ENCODE measurements at places on chromosomes 13 and 19.

DNA sequence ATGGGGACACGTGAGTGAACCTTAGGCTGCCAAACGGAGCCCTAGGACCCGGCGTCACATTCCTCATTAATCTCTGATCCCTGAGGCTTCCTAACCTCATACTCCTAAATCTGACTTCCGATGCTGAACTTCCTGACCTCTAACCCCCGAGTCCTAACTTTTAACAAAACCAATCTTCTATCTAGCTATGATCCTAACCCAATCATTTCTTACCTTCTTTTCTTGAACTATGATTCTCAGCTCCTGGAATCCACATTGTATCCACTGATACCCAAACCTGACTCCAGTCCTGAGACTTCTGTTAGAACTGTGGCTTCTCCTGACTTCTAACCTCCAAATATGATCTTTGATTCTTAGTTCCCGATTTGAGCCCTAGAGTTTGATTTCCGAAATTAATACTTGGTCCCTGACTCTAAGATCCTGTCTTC lies 447 bp downstream of the NFKBIB start:
- no peak for DNase-seq

GRCh38 chr13:97224544-97225300 lies 2.6 kb downstream of the MBNL2 start:
- peak; percentile 69 for DNase-seq

DNA sequence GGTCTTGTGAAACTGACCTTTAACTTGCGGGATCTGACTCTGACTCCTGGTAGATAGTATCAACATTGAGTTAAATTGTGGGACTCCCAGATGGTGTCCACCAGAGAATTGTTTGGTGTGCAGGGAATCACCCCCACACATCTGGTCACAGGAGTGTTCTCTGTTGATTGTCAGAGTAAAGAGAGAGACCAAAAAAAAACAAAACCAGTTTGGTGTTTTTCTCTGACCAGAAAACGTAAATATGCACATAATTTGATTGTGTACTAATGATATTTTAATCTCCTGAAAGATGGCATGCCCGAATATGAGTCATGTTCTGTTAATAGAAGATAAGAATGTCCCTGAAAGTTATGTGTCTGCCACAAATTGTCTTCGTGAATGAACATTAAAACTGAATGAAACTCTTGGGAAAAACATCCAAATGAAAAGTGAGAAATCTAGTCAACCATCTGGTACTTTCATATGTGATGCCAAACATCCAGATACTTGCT lies 118.5 kb upstream of the GPC6 start:
- DNase-seq, result no peak

GRCh38 chr13:38262211-38262610 lies 87.4 kb upstream of the UFM1 start:
- no peak for DNase-seq

- no peak for DNase-seq
Measured at GRCh38 chr19:3605770-3606169, 905 bp downstream of the TBXA2R start.

DNA sequence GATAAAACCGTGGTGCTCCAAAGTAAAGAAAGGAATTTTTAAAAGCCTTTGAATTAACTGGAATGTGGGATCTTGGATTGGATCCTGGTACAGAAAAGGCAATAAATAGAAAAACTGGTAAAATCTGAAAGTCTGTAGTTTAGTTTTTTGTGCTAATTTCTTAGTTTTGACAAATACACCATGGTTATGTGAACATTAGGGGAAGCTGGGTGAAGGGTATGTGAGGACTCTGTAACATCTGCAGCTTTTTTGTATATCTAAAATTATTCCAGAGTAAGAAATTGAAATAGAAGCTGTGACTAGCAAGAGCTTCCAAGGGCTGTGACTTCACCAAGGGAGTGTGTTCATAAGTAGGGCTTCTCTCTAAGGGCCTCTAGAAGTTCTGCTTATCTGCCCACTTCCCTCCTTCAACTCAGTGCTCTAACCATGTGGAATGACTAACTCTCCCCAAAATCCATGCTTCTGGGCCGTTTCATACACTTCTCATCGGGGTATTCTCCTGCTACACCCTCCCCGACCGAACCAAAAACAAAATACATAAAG lies 26.5 kb downstream of the ARHGAP35 start:
- no peak for DNase-seq

DNA sequence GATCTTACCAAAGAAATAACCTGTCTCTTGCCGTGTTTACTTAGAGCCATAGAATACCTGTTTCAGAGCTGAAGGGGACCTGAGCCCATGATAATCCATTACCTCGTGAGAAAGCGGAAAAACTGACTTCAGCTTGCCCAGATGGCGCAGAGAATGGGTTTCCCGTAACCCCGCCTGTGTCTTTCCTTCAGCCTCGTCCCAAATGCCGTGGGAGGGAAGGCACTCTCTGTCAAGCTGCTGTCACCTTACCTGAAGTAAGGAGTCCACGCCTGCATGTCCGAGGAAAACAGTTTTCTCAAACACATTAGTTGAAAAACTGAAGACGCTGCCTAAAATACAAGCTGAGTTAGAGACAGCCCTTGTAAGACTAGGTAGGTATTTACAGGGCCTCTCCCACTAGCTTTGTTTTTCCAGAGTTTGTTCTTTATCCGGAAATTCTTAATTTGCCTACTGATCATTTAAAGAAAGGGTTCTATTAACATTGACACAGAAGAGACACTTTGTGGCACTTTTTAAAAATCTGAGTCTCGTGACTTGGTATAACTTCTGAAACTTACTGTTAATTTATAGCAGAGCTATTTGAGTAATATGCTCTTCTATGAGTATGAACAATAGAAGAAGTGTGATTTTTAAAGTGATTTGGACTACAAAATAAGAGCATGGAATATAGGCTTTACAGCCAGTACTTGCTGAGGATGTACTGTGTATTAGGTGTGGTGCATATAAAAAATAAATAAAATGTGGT lies 1.3 kb upstream of the INTS6 start:
- DNase-seq, result peak; percentile 50

- DNase-seq, result no peak
Measured at GRCh38 chr19:46449228-46449627, 20.5 kb upstream of the PNMA8C start.

DNA sequence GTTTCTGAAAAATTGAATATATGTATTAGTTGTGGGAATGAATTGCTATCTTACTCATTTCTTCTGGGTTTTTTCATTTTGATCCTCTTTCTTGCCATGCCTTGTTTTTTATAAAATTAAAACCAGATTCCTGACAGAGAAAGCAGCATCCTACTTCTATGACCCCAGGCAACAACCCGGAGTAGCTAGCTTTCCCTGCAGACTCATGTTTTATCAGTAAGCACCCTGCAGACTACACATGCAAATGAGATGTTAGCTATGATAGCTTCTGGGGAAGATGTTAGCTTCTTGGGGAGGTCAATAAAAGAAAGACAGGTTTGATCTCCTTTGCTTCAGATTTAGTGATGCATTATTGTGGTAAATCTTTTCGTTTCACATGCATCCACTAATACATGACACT lies 1598.6 kb downstream of the SLITRK5 start:
- no peak for DNase-seq

GRCh38 chr19:39643591-39643990 lies 12.1 kb upstream of the LGALS16 start:
- DNase-seq, result no peak

DNA sequence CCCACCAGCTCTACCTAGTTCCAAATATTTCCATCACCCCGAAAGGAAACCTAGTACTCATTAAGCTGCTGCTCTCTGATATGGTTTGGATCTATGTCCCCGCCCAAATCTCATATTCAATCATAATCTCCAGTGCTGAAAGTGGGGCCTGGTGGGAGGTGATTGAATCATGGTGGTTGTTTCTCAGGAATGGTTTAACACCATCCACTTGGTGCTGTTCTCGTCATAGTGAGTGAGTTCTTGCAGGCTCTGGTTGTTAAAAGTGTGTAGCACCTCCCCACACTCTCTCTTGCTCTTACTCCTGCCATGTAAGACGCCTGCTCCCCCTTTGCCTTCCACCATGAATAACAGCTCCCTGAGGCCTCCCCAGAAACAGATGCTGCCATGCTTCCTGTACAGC lies 43.4 kb upstream of the MED4 start:
- DNase-seq, result no peak

DNA sequence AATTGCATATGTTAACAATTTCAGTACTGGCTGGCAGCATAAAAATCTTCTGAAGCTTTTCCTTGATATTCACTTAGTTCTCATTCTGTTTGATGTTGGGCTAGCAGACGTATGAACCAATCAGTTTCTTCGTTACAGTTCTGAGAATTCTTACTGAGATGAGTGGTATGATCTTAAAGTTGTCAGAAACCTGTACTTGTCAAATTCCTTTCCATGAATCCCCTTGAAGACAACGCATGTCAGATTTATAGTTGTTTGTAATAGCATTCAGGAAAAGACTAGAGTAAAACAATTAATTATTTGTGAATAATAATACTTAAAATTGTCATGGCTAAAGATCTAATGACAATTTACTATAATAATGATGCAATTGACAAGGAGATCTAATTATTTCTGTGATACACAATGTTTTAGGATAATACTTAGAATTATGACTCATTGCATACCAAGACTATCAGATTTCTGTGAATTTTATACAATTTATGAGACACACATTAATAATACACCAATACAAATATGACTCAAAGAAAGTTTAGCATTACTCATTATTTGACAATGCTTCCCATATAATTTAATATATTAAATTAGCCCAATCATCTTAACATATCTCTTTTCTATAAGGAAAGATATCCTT lies 447.2 kb downstream of the RFC3 start:
- no peak for DNase-seq

- DNase-seq, result no peak
Measured at GRCh38 chr19:21430675-21431074, 33.7 kb downstream of the ZNF493 start.

- DNase-seq, result no peak
Measured at GRCh38 chr19:33110137-33110910, 21.6 kb upstream of the WDR88 start.

GRCh38 chr19:32336259-32337083 lies 8.9 kb upstream of the ZNF507 start:
- DNase-seq, result no peak

GRCh38 chr19:18173054-18173571 lies 500 bp upstream of the IFI30 start:
- DNase-seq, result no peak

- DNase-seq, result no peak
Measured at GRCh38 chr13:63438951-63439350, 2023.3 kb upstream of the PCDH20 start.

DNA sequence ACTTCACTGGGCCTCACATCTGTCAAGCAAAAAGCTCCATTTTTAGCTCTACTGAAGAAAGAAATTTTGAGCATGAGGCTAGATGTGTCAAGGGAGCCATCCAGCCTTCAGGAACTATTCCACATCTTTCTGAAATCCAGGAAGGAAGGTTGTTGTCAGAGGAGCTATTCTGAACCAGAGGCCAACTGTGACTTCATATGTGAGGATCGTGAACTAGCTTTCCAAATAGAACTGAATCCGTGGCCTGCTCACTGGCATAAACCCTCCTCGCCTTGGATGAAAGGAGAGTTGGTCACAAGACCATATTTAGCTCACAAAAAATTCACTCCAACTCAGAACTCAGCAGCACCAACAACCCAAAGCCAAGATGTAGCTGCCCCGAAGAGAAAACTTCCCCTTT lies 195.8 kb downstream of the FOXO1 start:
- DNase-seq, result no peak

- no peak for DNase-seq
Measured at GRCh38 chr13:45594764-45595163, 20.8 kb downstream of the ERICH6B start.

- no peak for DNase-seq
Measured at GRCh38 chr13:30752201-30752797, 17.0 kb downstream of the ALOX5AP start.

DNA sequence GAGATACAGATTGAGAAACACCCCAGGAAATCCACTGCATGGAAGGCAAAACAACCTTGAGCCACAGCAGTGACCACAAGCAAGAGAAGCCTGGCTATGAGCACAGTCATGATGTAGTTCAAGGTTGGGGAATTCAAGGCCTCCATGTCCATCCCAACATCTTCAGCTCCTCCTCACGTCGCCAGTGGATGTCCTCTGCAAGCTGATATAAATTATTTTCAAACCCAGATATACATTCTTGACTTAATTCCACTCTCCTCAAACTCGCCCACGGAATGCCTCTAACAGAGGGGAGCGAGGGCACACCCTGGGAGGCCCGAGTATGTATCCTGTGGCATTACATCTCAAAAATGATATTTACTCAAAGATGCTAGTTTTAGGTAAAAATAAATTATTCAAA lies 105.5 kb downstream of the SHISA2 start:
- no peak for DNase-seq

GRCh38 chr13:47835470-47836228 lies 165.4 kb downstream of the SUCLA2 start:
- DNase-seq, result no peak

DNA sequence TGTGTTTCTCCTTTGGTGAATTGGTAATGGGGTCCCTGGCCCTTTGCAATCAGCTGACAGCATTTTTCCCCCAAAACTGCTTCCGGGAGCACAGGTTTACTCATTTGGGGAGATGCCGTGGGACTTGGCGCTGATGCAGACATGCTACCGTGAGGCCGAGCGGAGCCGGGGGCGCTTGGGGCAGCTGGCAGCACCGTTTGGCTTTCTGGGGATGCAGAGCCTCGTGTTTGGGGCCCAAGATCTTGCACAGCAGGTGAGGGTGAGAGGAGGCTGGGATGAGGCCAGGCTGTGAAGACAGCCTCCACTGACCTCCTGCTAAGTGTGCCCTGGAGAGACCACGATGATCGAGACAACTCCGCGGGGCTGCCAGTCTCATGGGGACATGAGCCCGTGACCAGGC lies 13.4 kb upstream of the COLGALT1 start:
- DNase-seq, result no peak

DNA sequence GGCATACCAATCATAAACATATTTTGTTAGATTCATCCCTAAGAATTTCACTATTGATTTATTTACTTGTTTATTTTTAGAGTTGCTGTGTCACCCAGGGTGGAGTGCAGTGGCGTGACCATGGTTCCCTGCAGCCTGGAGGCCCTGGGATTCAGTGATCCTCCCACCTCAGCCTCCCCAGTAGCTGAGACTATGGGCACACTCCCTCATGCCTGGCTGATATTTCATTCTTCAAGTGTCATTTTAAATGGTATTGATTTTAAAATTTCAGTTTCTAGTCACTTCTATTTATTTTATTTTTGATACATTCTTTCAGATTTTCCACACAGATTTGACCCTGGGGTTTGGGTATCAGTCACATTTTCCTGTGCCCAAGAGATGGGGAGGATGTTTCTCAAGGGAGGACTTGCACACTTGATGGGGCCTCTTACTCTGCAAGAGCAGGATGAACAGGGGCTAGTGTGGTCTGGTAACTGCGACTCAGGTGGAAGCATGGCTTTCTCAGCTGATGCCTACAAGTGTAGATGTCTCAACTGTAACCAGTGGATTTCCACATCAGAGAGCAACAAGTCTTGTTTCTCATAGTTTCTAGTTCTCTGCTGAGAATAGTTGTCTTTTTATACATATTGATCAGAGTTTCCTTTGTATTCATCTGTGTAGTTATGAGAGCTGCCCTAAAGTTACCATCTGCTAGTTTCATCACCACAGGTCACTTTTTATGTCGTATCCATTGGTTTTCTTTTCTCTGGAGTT lies 40.2 kb downstream of the CCNE1 start:
- no peak for DNase-seq

GRCh38 chr19:35851213-35852028 lies 883 bp downstream of the NPHS1 start:
- DNase-seq, result no peak

All from SHP77 treated with DMSO at 0.1 percent for 48 hours (cell line).